ENCODE measurements at places on chromosomes 3 and 15.
A peak's percentile ranks its signal among the peaks of the same experiment; 100 is the strongest.

DNA sequence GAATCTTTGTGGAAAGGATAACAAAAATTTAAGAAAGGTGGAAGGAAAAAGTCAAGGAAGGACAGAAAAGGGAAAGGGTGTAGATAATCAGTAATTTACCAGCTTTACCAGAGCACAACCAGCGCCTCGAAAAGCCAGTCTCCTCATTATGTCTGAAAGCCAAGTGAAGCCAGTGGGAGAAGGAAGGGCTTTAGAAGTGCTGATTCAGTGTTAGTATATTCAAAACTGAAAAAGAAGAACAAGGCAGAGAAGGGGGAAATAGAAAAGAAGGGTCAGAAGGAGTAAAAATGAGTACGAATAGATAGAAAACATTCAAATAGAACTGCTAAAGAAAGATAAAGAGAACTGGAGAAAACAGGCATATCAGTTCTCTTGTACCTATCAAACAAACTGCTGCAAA lies 4.1 kb downstream of the PBRM1 start:
- DNase-seq: no peak

- DNase-seq: no peak
These were observed 42.1 kb downstream of the PPCDC start for GRCh38 chr15:75065467-75065850.

DNA sequence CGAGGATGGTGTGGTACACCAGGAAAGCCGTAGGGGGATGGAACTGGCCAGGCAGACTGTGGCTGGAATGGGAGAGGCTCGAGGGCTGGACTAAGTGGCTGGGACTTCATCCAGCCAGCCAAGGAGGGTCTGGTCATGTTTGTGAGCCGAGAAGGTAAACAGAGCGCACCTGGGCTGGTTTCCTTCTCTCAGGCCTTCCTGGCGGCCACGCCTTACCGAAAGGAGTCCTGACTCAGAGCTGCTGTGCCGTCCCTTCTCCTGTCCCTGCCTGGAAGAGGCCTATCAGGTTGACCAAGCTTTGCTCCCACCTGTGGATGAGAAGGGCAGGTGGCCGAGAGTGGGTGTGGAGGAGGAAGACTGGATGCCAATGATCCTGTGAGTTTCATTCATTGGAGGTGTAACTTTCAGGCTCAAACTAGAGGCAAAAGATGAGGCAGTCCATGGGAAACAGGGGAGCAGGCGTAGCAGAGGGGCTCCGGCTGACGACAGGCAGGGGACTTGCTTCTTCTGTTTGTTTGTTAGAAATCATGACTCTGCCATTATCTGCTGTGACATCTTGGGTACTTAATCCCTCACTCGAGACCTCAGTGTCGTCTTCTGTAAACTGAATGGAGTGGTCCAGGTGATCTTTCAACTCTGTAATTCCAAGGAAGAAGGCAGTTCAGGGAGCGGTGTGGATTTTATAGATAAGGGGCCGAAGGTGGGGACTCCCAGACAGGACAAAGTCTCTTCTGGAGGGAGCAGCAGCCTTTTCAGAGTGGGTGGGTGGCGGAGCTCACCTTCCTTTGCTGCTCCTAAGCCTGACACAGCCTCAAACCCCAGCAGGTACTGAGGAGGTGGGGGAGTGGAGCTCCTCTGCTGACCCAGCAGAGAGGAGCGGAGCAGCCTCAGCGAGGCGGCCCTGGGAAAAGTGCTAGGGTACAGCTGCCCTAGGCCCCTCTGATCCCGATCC lies 71.8 kb upstream of the GATM start:
- no peak for DNase-seq

- DNase-seq: no peak
These were observed 172.4 kb downstream of the ATP8B4 start for GRCh38 chr15:49946681-49947080.

DNA sequence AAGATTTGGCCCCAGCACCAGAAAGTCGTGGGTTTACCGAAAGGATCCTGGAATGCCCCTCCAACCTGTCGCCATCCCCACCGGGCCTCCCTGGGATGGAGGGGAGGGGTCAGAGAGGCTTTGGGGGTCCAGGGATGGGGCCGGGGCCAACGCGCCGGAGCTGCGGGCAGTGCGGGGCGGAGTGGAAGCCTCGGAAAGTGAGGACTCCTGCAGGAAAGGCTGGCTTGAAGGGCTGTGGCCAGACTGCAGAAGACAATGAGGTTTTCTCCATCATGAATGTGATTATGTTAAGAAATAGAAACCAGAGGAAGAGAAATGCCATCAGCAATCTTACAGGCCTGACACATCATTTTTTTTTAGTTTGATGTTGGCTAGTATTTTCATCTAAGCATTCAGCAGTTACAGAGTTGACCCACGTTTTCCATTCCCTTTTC lies 738 bp downstream of the YEATS2 start:
- no peak for DNase-seq

DNA sequence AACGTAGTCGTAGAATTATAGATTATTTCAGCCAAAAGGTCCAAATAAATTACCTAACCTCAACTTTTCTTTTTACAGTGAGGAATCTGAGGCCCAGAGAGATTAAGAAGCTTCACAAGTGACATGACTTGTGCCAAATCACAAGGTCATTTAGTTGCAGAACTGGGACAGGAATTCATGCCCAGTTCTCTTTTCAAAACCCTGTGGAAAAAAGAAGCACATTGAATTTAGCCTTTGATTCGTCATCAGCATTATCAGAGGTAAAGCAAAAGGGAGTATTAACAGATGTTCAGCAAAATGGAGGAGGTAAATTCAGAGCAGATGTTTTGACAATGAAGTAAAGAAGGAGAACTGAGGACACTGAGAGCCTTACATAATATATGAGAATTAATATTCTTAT lies 4.5 kb downstream of the SERPINI2 start:
- no peak for DNase-seq

- no peak for DNase-seq
These were observed 74.1 kb downstream of the TRAK1 start for GRCh38 chr3:42165211-42165610.

- DNase-seq: no peak
These were observed 41.7 kb downstream of the TTC23 start for GRCh38 chr15:99207672-99208071.

DNA sequence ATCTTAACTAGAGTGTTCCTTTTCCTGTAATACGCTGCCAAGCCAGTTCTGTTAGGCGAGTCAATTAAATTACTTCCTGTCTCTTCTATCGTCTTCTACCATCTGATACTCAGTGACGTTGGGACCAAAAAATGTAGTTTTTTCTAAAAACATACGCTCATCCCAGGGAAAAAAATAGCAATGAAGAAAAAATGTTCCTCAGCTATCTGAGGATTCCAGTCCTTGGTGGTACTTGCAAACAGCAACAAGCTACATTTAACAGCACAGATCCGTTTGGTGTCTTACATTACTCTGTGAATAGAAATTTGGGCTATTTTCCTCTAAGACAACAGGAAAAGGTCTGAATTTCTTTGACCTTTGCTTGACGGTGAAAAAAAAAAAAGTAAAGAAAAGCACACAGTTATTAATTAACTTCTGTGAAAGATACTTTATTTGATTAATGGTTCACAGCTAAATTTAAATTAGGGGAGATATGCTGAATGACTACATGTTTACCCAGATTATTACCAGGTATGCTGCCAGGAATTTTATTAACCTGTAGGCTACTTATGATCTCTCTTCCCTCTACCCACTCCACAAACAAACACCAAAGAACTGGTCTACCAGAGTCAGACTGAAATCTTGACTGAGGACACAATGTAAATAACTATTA lies 254.4 kb upstream of the ZPLD1 start:
- peak; percentile 44 for DNase-seq

- DNase-seq: no peak
These were observed 169.4 kb downstream of the CHST2 start for GRCh38 chr3:143288944-143289343.

DNA sequence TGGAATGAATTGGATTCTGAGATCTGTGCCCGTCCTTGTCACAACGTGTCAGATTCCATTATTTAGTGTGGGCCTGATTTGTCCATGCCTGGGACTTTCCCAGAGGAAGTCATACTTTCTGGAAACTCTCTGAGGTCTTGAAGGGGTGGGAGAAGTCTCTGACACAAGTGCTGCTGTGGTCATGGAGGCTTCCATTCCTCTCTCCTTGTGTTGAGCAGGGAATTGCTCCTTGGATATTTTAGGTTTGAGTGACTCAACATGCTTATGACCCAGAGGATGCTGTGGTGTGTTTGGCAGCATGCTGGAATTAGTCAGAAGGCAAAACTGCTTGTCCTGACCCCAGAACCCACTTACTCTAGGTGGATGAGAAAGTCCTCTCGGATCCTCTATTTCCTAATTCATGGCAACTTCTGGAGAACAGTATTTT lies 132.1 kb downstream of the LPP start:
- no peak for DNase-seq

DNA sequence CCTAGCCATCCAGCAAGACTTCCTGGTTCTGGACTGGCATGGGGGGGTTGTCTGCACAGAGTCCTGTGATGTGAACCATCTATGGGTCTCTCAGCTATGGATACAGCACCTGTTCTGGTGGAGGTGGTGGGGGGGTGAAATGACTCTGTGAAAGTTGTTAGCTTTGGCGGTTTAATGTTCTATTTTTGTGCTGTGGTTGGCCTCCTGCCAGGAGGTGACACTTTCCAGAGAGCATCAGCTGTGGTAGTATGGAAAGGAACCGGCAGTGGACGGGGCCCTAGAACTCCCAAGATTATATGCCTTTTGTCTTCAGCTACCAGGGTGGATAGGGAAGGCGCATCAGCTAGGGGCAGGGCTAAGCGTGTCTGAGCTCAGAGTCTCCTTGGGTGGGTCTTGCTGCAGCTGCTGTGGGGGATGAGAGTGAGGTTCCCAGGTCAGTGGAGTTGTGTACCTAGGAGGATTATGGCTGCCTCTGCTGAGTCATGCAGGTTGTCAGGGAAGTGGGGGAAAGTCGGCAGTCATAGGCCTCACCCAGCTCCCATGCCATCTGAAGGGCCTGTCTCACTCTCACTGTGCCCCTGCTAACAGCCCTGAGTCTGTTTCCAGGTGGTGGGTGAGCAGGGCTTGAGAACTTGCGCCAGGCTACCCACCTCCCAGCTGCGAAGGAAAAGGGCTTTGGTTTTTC lies 7.1 kb upstream of the LARS2 start:
- no peak for DNase-seq

GRCh38 chr15:63708126-63708772 lies 111.1 kb downstream of the FBXL22 start:
- DNase-seq: no peak

- no peak for DNase-seq
These were observed 420.8 kb downstream of the CNTN6 start for GRCh38 chr3:1513662-1514061.

- DNase-seq: no peak
These were observed 30.2 kb downstream of the EIF4E3 start for GRCh38 chr3:71695000-71695482.

DNA sequence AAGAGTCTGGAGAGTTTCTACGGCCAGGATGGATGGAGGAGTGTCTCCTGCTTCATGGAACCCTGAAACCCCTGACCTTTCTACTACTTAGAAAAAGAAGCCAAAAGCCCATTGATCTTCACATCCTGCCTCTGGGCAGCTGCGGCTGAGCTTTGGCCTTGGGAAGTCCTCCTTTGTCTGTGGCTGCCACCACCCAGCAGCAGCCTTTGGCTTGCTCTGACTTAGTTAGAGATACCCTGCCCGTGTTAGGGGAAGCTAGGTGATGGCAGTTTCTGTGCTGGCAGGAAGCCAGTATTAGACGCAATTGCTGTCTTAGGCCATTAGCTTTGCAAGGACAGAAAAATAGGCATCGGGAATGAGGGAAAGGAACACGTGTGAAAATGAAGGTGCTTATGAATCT lies 18.8 kb downstream of the APH1B start:
- DNase-seq: no peak

DNA sequence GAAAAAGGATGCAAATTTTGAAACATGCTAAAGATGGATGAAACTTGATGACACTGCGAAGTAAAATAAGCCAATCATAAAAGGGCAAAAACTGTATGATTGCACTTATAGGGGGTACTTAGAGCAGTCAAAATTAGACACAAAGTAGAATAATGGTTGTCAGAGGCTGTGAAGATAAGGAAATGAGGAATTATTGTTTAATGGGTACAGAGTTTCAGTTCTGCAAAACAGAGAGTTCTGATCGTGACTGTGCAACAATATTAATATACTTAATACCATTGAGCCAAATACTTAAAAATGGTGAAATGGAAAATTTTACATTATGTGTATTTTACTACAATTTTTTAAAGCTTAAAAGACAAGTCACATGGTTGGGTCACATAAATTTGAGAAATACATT lies 35.1 kb downstream of the UBE3A start:
- no peak for DNase-seq

DNA sequence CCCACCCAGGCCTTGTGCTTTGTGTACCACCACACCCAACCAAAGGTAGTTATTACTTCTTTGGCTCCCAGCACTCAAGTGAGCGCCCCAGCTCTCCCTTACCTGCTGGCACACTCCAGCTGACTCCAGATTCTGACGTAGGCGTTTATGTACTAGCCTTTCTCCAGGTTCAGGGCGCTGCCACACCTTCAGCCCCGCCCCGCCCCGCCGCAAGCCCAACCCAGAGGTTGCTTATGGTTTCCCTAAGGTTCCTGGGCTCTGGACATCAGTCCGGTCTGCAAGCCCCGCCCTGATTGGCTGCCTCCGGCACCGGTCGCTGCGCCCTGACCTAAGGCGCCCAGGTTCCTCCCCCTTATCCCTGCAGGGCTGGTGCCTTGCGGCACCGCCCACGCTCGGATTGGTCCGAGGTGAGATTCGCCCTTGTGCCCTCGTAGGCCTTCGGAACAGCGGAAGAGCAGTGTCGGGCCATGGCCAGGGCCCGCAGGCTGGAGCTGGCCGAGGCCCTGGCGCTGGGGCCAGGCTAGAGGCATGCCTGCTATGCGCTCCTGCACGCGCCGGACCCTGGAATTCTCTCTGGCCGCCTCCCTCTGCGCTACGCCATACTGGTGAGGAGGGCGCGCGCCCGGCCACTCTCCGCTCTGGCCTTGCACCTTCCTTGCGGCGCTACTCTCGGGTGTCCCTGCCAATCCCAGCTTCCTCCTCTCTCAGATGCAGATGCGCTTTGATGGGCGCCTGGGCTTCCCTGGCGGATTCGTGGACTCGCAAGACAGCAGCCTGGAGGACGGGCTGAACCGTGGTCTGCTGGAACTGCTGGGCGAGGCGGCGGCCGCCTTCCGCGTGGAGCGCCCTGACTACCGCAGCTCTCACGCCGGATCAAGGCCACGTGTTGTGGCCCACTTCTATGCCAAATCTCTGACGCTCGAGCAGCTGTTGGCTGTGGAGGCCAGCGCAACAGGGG lies 19.8 kb upstream of the NUDT16 start:
- DNase-seq: no peak

GRCh38 chr3:191253089-191253799 lies 54.2 kb downstream of the OSTN start:
- no peak for DNase-seq

GRCh38 chr3:41715376-41715775 lies 246.5 kb downstream of the ULK4 start:
- no peak for DNase-seq

- DNase-seq: no peak
These were observed 78.9 kb upstream of the DPH6 start for GRCh38 chr15:35624881-35625280.

GRCh38 chr3:157578181-157578580 lies 75.0 kb upstream of the VEPH1 start:
- no peak for DNase-seq

GRCh38 chr3:65193531-65193930 lies 505.7 kb upstream of the ADAMTS9 start:
- DNase-seq: no peak

All from CMK (cell line).